GM23248 (cell line): ENCODE measurements at places on chromosomes 1 and 21.

DNA sequence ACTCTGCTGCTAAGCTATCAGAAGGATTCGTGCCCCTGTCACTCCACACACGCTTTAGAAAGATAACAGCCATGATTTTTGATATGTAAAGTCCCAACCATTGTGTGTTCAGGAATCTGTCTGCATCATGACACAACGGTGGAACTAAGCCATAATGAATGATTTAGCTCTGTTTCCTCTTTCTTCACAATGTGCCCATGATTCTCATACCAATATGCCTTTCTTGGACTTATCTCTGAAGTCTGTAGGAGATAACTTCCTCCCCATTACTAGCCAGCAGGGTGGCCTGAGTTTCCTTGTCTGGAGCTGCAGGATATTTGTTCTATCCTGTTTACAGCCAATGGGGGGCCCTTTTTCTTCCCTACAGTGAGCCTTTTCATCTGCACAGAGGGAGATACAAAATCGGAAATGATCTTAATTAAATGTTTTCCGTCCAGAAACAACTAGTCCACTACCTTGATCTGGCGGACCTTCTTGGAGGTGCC, 511.7 kb downstream of the USP25 start:
- no peak for DNase-seq

- no peak for DNase-seq
Observed at GRCh38 chr1:51274676-51275075, 38.6 kb downstream of the RNF11 start.

DNA sequence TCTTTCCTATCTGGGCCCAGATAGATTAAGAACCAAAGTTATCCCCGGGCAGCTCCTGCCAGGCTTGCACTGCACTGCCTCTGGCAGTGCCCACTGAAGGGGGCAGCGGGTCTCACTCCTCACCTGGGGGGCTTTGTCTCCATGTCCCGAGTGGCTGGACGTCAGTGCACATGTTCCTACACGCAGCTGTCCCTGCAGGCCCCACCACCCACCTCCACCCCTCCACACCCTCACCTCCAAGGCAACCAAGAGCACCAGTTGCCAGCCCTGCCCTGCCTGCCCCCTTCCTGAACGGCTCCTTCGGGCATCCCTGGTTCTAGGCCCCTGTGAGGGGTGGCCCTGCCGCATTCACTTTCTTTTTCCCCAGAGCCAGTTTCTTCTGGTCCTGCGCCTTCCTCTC, 147.2 kb downstream of the PEX14 start:
- no peak for DNase-seq

DNA sequence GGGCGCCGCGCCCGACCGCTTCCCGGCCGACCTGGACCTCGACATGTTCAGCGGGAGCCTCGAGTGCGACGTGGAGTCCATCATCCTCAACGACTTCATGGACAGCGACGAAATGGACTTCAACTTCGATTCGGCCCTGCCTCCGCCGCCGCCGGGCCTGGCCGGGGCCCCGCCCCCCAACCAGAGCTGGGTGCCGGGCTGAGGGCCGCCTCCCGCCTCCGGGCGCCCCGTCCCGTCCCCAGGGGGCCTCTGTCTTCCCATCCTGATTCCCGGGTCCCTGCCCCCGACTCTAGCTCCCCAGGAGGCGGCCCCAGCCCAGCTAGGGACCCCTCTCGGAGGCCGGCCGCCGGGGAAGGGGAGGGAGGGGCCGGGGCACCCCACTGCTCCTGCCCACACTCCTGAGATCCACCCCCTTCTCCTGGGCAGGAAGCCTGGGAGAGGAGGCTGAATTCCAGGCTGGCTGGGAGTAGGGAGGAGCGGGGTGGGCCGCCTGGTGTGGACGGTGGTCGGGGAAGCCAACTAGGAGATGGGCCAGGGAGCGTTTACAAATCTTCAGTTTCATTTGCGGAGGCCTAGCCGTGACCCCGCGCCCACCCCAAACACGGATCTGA, 21.4 kb downstream of the FOXO6 start:
- peak; percentile 58 for DNase-seq

DNA sequence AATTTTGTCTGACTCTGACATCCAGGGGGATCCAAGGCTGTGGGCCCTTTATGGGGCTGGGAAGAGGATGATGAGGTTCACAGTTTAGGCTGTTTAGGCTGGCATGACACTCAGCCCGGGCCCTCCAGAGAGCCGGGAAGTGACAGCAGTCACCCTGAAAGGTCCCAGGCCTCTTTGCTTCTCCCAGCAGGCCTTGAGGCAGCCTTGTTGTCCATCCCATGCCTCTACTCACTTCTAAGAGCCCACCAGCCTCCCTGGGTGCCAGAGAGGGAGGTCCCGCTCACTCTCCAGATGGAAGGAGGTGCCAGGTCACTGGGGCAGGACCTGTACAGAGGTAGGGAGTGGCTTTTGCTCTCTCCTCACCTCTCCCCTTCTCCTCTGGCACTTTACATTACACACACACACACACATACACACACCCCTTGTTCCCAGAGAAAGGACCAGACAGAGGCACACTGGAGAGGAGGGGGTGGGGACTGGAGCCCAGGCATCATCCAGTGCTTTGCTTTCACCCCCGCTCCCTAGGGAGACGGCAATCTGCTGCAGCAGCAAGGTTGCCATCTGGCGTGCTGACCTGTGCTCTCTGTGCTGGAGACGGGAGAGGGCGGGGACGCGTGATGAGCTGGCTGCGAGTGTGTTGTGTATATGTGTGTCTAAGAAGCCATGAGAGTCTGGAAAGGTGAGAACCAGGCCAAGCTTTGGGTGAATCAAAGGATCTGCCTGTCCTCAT, 4.6 kb downstream of the KLHDC8A start:
- peak; percentile 55 for DNase-seq

DNA sequence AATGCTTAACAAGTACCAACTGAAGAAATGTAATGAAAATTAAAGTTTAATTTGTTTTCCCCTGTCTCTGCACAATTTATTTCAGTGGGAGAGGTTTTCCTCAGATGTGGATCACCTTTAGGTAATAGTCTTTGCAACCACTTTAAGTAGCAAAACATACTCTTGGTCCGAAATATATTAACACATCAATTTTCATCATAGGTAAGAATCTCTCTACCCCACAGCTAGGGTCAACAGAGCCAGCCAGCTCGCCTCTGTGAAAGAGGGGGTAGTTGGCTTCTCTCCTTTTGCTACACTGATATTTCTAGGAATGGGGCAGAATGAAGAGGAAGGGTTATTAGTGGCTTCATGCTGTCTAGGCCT, 24.8 kb upstream of the MCL1 start:
- DNase-seq: no peak

GRCh38 chr1:205666372-205667166, 13.7 kb downstream of the SLC45A3 start:
- no peak for DNase-seq
